ENCODE measurements at places on chromosomes 6 and 20.

DNA sequence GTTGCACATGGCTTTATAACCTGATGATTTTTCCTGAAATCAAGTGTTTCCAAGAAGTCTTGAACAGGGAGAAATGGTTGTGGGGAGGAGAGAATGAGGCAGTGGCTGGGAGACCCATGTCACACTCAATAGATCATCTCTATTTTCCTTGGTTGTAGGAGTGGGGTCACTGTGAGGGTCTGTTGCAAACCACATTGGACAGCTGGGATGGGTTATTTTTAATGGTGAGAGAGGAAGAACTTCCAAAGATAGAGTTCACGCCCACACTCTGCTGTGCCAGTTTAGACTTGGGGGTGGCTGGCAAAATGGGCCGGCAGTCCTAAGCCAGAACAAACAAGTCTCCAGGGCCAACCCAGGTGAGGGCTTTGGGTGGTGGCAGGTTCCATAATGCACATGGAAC lies 276.4 kb upstream of the PRND start:
- DNase-seq, result no peak

DNA sequence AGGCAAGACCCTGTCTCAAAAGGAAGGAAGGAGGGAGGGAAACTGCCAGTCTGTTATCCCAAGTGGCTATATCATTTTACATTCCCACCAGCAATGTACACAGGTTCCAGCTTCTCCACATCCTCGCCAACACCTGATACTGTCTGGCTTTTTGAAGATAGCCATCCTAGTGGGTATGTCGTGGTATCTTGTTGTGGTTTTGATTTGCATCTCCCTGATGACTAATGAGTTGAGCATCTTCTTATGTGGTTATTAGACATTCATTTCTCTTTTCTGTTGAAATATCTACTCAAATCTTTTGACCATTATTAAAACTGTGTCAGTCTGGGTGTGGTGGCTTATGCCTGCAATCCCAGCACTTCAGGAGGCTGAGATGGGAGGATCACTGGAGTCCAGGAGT lies 47.9 kb upstream of the ARID1B start:
- DNase-seq, result no peak

DNA sequence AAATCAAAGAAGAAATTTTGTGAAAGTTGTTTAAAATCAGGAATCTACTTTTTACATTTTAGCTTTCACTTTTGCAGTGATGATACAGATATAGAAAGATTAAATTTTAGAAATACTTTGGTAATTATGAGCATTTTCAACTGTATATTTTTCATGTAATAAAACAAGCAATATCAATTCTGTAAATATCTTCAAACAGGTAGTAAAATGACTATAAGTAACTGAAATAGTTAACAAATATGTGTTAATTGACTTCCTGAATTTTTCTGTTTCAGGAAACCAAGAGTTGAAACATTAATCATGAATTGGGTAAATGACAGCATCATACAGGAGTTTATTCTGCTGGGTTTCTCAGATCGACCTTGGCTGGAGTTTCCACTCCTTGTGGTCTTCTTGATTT lies at the start of gene OR2B6:
TSS of gene OR2B6 (plus strand) at position 301 of the 400 bp plus-strand sequence. CDS start at position 301, 0 bp downstream.
- DNase-seq, result no peak

DNA sequence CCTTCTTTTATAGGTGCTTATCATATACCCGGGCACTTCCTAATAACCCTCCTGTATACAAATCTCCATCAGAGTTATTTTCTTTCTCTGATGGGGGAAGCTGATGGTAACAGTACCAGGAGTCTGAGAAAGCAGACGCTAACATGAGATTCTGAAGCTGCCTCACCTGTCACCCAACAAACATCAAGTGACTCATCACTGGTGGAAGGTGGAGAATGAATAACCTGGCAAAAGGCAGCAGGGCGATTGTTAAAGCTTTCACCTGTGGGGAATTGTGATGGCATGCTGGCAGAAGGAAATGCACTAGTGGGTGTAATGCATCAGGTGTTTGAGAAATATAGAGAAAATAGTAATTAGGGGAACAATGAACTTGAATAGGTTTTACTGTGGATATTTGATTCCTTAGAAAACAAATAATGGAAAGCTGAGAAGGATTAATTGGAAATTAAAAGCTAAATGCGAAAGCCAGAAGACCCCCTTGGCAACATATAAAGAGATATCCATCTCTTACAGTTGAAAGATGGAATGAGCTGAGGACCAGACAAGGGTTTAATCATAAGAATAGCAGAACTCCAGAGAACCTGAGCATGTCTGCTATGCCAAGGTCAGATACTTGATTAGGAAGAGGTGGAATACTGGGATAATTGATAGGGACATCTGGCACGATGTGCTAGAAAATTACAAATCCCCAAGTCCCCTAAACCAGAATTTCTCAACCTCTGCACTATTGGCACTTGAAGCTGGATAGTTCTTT lies 517.1 kb downstream of the PKHD1 start:
- DNase-seq, result no peak

- no peak for DNase-seq
Observed at GRCh38 chr6:159045801-159046200, 1.0 kb upstream of the TAGAP start.
